ENCODE measurements at places on chromosomes 2 and 18.
A peak's percentile ranks its signal among the peaks of the same experiment; 100 is the strongest.

DNA sequence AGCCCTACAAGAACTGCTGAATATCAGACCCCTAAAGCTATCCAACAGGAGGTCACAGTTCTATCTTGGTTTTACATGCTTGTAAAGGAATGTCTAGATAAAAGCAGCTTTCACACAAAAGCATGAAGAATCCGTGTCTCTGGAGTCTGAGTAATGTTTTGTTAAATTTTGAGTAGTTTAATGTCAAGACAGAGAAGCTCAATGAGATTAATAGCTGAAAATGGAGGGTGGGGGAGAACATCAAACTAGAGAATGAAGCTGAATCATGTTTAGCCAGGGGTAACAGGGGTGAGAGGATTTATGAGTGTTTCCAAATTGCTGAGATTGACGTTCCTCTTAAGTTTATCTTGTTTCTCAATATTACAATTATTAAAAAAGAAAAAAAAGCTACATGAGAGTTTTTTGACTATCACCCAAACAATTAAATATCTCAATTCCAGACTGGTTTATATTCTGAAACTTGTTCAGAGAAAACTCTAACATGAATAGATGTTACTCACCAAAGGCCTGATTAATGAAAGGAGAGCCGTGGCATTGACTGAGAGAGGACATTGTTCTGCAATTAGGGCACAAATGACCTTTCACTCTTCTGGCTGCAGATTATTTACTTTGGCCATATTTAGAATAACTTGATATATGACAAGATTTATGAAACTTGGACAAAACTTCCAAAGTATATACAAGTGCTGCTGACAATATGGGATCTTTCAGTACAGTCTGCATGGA is 266.4 kb upstream of the ETAA1 start:
- no peak overlapping the region for H3K4me3 ChIP-seq
- H3K27ac ChIP-seq, result no peak overlapping the region
- no peaks in the 10 kb centered on the region for H3K27me3 ChIP-seq
- H3K4me1 ChIP-seq, result no peaks in the 10 kb centered on the region
- no peaks in the 10 kb centered on the region for H3K36me3 ChIP-seq

DNA sequence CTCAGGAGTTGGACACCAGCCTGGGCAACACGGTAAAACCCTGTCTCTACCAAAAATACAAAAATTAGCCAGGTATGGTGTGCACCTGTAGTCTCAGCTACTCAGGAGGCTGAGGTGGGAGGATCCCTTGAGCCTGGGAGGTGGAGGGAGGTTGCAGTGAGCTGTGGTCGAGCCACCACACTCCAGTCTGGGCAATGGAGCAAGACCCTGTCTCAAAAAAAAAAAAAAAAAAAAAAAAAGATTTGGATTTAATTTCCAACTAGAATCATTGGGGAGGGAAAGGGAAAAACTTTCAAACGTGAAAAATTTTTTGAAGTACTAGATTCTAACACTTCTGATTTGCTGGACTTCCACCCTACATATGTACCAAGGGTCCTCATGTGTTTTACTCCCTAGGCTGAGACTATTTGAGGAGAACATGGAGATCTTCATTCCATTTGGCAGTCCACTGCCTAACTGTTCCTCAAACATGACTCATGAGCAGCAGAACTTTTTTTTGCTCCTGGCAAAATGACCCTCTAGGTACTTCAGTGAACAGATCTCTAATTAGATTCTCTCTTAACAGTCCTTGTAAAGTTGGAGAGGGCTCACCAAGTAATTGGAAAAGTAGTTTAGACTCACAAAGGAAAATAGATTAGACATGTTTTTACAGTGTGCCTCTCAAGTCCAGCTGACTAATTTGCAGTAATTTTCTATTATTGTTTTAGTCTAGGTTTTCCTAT is 267.6 kb downstream of the METTL4 start:
- H3K36me3 ChIP-seq, result no peaks in the 10 kb centered on the region
- H3K4me3 ChIP-seq, result no peak overlapping the region
- no peak for DNase-seq
- peak overlapping the region; percentile 75 for H3K27ac ChIP-seq
- H3K27me3 ChIP-seq, result no peaks in the 10 kb centered on the region

DNA sequence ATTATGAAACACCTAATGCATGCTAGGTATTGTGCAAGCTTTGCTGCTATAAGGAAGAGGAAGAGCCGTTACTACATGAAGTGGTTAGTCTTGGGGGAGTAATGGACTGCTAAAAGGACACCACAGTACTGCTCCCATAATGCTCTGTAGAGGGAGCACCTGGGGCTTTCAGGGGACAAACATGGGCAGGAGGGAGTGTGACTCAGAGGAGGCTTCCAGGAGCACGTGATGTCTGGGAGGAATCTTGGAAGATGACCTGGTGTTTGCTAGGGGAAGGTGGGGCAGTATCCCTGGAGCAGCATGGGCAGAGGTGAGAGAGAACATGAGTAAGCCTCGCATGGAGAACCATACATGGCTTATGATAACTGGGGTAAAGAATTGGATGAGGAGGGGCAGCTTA is 18.8 kb downstream of the MAPK4 start:
- no peaks in the 10 kb centered on the region for H3K36me3 ChIP-seq
- H3K27ac ChIP-seq, result no peak overlapping the region
- peaks cover 5% of the 10 kb centered on the region for H3K27me3 ChIP-seq
- H3K4me1 ChIP-seq, result no peaks in the 10 kb centered on the region
- DNase-seq, result no peak

DNA sequence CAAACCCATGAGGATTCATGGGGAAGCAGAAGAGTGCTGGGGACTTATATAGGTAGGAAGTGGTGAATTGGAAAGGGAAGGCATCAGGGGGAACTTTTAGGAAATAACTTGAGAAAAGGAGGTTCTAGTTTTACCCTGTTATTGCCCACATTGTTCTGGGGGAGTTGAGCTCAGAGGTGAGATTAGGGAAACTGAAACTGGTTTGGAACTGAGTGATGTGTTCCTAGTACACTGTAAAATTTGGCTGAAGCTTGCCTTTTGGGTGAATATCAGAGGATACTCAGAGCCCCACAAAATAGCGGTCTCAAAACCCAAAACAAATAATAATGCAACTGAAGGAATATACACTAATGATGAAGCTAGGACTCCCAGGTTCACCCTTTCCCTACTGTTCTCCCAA is 39.6 kb upstream of the APOB start:
- no peak overlapping the region for H3K27ac ChIP-seq
- no peak overlapping the region for H3K4me3 ChIP-seq
- DNase-seq, result no peak
- H3K27me3 ChIP-seq, result no peaks in the 10 kb centered on the region
- H3K36me3 ChIP-seq, result no peaks in the 10 kb centered on the region

DNA sequence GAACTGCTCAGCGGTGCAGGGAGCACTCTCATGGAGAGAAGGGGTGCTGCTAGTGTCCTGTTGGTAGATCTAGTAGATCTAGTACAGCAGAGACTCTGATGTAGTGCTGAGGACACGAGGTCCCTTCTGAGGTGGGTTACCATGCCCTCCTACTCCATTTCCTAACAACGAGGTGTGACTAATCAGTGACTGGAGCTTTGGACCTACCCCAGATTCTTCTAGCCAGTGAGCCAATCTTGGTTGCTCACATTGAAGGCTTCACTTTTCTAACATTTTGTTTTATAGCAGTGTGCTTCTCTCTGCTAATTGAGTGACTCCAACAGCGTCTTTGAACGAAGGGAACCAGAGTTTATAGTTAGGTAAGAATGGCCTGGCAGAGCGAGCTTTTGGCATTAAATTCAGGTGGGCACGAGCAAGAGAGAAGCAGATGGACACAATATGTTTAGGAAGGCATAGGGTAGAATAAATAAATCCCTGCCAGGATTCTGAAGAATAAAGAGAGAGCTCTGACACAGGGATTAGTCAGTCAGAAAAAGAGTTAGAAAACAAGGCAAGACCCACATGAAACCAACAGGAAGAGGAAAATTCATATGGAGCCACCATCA is 306.0 kb upstream of the RAB12 start:
- H3K4me1 ChIP-seq, result no peaks in the 10 kb centered on the region
- DNase-seq, result no peak
- no peak overlapping the region for H3K4me3 ChIP-seq
- H3K36me3 ChIP-seq, result no peaks in the 10 kb centered on the region
- H3K27ac ChIP-seq, result no peak overlapping the region

GRCh38 chr18:46843372-46843771 is 73.9 kb downstream of the PIAS2 start:
- no peak overlapping the region for H3K27ac ChIP-seq
- H3K4me3 ChIP-seq, result no peak overlapping the region
- peaks cover 5% of the 10 kb centered on the region for H3K36me3 ChIP-seq
- no peaks in the 10 kb centered on the region for H3K4me1 ChIP-seq
- H3K27me3 ChIP-seq, result no peaks in the 10 kb centered on the region

DNA sequence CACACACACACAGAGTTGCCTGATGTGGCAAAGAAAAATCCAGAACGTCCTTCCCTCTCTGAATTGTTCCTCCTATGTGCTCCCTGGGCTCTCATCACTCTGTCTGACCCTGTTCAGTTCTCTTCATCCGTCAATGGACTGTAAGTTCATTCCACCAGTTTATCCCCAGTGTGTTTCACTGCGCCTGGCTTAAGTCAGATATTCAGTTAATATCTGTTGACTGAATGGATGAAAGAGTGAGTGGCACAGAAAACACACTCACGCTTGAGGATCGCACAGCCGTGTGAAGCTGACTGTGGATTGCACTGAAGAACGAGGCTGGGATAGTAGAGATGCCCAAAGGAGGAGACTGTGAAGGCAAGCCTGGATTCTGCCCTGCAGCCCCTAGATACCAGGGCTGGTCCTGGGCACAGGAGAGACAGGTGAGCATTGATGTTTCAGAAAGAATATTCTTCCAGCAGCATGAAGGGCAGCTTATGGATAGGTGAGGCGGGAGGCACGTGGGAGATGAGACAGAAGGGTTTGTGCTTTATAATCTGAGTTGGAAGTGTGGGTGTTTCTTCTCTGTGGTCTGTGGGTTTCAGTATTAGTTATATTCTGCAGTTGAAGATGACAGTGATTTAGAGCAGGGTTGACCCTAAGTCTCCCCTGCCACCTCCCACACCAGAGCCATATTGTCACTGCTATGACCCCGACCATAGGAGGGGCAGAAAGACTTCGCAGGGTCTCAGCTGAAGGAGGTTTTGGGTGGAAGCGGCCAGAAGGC is 129.9 kb downstream of the SOCS6 start:
- no peak for DNase-seq
- H3K36me3 ChIP-seq, result no peaks in the 10 kb centered on the region
- H3K4me1 ChIP-seq, result no peaks in the 10 kb centered on the region
- no peak overlapping the region for H3K27ac ChIP-seq
- no peak overlapping the region for H3K4me3 ChIP-seq

GRCh38 chr2:130154773-130155765 is 10.2 kb upstream of the CCDC74B start:
- H3K4me3 ChIP-seq, result no peak overlapping the region
- no peak for DNase-seq
- no peaks in the 10 kb centered on the region for H3K4me1 ChIP-seq
- no peak overlapping the region for H3K27ac ChIP-seq

- no peaks in the 10 kb centered on the region for H3K4me1 ChIP-seq
- H3K4me3 ChIP-seq, result no peak overlapping the region
- no peaks in the 10 kb centered on the region for H3K27me3 ChIP-seq
- H3K36me3 ChIP-seq, result no peaks in the 10 kb centered on the region
Observed at GRCh38 chr2:189527041-189527750, 53.4 kb downstream of the SLC40A1 start.

DNA sequence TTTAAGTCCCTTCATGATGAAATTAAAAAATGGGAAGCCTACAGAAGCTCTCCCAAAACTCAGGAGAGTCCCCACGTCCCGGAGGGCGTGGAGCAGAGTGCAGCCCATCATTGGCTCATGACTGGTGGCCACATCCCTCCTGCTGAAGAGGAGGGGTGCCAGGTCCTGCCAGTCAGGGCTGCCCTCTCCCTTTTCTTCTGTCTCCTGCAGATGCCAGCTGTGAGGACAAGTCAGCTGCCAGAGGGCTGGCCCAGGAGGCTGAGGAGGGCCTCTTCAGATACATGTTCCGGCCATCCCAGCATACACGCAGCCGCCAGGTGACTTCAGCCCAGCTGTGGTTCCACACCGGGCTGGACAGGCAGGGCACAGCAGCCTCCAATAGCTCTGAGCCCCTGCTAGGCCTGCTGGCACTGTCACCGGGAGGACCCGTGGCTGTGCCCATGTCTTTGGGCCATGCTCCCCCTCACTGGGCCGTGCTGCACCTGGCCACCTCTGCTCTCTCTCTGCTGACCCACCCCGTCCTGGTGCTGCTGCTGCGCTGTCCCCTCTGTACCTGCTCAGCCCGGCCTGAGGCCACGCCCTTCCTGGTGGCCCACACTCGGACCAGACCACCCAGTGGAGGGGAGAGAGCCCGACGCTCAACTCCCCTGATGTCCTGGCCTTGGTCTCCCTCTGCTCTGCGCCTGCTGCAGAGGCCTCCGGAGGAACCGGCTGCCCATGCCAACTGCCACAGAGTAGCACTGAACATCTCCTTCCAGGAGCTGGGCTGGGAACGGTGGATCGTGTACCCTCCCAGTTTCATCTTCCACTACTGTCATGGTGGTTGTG is 2.6 kb downstream of the INHA start:
- no peak overlapping the region for H3K27ac ChIP-seq
- no peak overlapping the region for H3K4me3 ChIP-seq
- no peaks in the 10 kb centered on the region for H3K4me1 ChIP-seq
- H3K27me3 ChIP-seq, result peaks cover 12% of the 10 kb centered on the region
- DNase-seq, result no peak

DNA sequence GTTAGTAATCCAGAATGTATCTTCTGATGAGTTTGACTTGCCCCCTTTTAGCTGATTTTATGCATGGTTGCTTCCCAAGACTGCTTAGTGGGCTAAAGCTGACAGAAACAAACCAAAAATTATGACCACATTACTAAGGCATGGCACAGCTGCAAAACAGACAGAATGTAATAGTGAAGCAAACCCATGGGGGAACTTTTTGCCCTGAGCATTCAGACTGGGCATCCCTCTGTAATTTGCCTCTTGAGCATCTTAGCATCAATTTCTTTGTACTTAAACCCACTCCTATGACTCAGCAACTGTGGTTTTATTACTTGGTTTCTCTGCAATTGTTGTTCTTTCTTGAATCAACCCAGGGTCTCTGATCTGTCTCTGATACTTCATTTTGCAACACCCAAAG is 487.3 kb upstream of the DCC start:
- H3K4me1 ChIP-seq, result no peaks in the 10 kb centered on the region
- H3K27me3 ChIP-seq, result no peaks in the 10 kb centered on the region
- DNase-seq, result no peak
- no peak overlapping the region for H3K4me3 ChIP-seq
- no peaks in the 10 kb centered on the region for H3K36me3 ChIP-seq

- no peak for DNase-seq
- H3K27ac ChIP-seq, result no peak overlapping the region
- no peak overlapping the region for H3K4me3 ChIP-seq
- H3K36me3 ChIP-seq, result peaks cover 30% of the 10 kb centered on the region
- peaks cover 32% of the 10 kb centered on the region for H3K4me1 ChIP-seq
Observed at GRCh38 chr2:219281588-219281987, 2.4 kb downstream of the DNAJB2 start.
